ENCODE measurements at places on chromosomes 7 and 10.
A peak's percentile ranks its signal among the peaks of the same experiment; 100 is the strongest.

DNA sequence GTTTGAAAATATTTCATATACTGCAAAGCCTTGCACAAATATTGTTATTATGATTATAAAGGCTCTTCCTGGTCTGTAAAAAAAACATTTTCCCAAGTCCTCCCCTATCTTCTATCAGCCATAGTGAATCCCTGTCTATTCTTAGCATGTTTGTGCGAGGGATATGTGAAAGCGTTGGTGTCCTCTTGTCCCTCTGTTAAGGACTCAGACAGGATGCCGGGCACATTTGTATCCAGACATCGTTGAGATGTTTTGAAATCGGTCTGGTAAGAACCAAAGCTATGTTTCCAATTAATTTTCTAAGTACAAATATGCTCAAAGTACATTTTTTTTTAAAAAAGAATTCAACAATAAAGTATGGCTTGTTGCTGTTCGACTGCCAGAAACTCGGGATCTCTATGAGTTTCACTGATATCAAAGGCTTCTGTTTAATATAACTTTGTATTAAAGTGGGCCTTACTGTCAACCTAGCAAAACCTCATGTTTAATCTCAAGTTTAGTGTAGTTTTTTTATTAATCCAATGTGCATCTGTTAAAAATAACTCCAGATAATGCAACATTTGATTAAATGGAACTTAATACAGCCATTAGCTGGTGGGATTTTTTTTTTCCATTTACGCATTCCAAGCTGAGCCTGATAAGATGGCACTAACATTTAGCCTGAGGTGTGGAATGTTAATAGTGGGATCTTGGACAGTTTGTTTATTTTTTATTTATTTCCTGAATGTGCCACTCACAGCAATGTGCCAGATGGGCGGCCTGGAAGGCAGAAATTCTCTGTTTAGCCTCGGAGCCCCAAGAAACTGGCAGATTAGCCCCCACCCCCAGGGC is 754.3 kb downstream of the LRMDA start:
- DNase-seq, result no peak

GRCh38 chr7:2613931-2614600 is 17.7 kb upstream of the TTYH3 start:
- peak; percentile 72 for DNase-seq

- no peak for DNase-seq
Measured at GRCh38 chr7:1884583-1885350, 214.7 kb downstream of the ELFN1 start.

DNA sequence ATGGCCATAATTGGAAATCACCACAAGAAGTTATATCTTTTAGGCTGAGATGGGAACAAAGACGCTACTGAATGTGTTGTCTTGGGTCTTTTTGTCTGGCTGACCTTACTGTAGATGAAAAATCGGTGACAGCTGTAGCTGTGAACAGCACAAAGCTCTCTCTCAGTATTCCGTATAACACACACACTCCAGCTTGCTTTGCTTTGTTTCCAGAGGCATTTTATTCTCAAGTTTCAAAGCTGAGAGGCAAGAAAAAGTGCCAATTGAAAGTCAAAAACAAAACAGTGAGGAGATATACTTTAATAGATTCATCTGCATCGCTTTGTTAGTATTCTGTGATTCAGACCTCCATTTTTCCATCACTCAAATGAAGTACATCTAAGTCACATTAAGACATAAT is 39.6 kb upstream of the CABCOCO1 start:
- DNase-seq, result peak; percentile 3

DNA sequence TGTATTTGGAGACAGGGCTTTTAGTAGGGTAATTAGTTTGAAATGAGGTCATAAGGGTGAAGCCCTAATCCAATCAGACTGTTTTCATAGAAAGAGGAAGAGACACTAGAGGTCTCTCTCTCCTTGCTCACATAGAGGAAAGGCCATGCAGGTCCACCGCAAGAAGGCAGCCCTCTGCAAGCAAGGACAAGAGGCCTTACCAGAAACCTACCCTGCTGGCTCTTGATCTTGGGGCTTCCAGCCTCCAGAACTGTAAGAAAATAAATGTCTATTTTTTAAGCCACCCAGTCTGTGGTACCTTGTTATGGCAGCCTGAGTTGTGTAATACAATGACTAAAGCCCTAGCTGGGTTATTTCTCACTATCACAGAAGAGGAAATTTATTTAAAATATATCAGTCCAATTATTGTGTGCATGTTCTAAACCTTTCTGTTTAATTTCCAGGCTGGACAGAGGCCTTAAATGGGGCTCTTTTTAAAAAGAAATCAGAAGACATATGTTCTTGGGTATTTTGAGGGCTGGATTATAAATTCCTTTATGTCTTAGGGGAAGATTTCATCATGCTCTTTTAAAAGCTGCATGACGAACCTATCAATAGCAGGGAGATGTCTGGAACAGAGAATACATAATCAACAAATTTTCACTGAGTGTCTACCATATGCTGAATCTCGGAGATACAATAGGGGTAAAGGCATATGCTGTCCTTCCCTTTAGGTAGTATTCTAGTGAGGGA is 12.9 kb upstream of the TMEM26 start:
- no peak for DNase-seq

DNA sequence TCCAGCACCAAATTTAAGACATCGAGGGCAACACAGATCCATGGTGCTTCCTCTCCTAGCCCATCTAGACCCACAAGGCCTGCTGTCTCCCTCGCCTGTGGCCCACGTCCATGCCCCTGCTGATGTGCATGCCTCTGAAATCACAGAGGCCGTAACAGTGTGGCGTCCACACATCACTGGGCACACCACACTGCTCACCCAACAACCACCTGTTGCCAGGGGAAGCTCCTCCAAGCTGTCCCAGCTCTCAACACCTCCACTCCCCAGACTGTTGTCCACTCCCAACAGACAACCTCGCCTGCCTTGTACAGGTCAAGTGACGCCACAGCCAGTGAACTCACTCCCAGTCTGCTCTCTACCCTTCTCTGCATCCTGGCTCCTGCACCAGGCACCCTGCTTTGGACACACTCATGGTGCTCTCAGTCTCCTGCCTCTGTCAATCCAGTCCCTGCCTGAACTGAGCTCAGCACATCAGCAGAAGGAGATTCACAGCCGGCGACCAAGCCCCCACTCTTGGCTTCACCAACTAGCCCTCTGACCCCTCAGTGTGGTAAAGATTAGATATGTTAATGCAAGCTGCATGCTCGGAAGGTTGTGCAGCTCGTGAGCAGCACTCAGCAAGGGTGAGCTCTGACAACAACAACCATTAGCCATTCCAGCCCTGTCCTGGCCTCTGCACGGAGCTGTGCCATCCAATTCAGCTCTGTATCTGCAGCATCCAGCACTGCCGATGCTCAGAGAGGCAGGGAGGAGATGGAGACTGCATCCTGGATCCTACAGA is 197.0 kb downstream of the TNS3 start:
- DNase-seq, result no peak

DNA sequence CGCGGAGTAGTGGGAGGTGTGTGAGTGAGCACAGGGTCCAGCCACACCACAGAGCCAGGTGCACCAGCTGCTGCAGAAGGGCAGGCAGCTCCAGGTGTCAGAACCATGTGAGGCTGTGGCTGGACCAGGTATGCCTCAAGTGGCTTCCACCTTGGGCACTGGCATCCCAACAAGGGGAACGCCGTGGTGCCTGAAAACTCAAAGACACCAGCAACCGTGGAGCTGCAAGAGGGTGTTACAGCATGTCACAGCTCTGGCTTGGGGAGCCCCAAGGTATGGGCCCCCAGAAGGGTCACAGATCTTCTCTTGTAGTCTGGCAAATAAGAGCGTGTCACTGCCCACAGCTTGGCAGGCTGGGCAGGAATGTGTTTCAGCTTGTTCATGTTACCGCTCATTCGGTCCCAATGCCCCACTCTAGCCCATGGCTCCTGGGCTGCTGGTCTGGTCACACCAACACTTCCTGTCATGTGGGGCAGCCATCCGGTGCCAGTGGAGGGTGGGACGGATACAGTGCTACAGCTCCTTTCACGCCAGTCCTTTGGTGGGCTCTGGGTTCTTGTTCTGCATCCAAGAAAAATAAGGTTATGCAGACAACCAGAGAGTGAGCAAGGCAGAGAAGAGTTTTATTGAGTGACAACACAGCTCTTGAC is 29.8 kb downstream of the STRA8 start:
- DNase-seq, result no peak

Measured in NCI-H2171 treated with DMSO at 0.1 percent for 48 hours (cell line).